ENCODE measurements at places on chromosomes 7 and 10. TPM values are rescaled to one million over a fixed set of nuclear protein-coding genes. Genes with fewer than 3 reads are reported as not detected.
A peak's percentile ranks its signal among the peaks of the same experiment; 100 is the strongest.

GRCh38 chr7:73822319-73823173, 8.2 kb upstream of the CLDN4 start:
- H3K4me1 ChIP-seq, result peaks cover 70% of the 10 kb centered on the region
- peak; percentile 97 for DNase-seq
- H3K27me3 ChIP-seq, result no peaks in the 10 kb centered on the region
- no peak overlapping the region for H3K4me3 ChIP-seq

DNA sequence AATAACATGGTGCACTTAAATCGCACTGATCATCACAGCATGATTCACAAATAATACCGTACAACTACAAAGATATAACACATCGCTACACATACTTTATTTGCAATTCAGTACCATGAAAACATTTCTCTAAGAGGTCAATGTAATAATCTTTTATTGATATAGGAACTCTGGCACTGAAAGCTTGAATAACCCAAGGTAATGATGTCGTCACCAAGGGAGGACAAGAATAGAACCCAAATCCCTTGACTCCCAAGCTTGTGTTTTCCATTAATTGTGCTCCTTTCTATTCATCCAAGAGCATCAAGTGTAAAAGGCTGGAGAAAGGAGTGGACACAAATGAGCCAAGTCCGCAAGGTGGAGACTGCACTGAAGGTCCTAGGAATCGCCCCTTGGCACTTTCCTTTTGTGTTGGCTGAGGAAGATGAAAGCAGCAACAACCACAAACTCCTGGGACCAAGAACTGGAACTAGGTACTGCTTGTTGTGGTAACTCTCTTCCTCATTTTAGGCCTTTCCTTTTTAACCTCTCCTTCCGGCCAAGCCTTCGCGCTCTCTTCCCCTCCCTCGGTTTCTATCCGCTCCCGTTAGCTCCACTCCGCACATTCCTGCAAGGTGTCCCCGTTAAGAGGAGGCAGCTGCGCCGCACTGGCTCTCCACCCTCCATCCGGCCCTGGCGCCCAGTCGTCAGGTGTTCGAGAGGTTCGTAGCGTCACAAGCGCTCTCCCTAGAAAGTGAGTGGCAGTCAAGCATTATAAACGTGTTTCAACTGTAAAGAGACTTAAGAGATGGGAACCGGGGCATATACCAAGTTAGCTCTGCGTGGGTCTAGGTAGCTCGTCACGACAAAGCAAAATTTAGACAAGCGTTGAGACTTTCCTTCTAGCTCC, 1.0 kb upstream of the CBLL1 start:
- H3K36me3 ChIP-seq, result no peaks in the 10 kb centered on the region
- peak; percentile 74 for DNase-seq
- H3K4me3 ChIP-seq, result peak overlapping the region; percentile 85

DNA sequence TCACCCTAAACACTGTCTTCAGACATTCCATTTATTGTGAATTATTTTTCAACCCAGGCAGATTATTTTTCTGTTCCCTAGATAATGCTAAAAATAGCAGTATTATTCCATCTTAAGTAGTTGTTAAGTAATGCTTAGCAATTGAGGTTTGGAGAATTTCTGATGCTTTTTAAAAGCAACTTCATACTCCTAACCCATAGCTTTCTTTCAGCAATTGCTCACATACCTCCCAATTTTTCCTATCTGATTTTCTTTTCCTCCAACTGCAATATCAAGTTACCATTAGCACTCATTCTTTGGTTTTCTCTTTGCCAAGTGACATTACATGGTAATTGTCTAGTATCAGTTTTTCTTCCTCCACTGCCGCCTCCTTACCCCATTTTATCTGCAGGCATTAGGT, 104.7 kb downstream of the GPR85 start:
- DNase-seq, result no peak
- H3K27ac ChIP-seq, result no peak overlapping the region
- no peak overlapping the region for H3K4me3 ChIP-seq
- H3K27me3 ChIP-seq, result no peaks in the 10 kb centered on the region

DNA sequence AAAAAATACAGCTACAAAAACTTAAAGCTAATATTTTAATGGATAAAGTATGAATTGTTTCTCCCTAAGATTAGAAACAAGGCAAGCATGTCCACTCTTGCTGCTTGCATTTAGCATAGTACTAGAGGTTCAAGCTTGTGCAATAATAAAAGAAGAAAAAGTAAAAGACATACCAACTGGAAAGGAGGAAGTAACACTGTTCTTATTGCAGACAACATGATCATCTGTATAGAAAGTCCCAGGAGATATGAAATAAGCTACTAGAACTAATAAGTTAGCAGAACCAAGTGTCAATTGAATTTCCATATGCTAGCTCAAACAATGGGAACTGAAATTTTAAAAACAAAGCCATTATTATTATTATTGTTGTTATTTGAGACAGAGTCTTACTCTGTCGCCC, 20.0 kb upstream of the RABGEF1 start:
- H3K4me3 ChIP-seq, result no peak overlapping the region
- no peak overlapping the region for H3K27ac ChIP-seq
- H3K27me3 ChIP-seq, result no peaks in the 10 kb centered on the region
- H3K4me1 ChIP-seq, result no peaks in the 10 kb centered on the region

- no peak overlapping the region for H3K27ac ChIP-seq
- no peaks in the 10 kb centered on the region for H3K4me1 ChIP-seq
- no peak overlapping the region for H3K4me3 ChIP-seq
- no peaks in the 10 kb centered on the region for H3K36me3 ChIP-seq
- H3K27me3 ChIP-seq, result no peaks in the 10 kb centered on the region
These were observed 74.7 kb downstream of the VSTM4 start for GRCh38 chr10:49040601-49041000.

DNA sequence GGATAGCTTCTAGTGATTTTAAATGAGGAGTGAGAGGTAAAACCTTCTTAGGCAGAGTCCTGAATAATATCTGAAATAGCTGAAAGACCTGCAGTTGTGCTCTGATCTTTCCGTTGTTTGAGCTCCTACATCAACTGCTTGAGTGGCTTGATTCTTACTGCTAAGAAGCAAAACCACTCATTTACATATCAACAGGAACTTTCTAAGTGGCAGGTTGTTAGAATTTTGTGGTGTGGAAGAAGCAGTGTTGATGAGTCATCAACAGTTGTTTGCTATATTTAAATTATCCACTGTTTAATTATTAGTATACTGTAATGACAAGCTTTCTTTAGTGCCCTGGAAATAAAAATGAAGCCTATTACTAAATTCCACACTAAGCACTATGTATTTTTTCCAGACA, 689.5 kb downstream of the DNAJB9 start:
- DNase-seq, result no peak
- H3K36me3 ChIP-seq, result no peaks in the 10 kb centered on the region
- no peak overlapping the region for H3K27ac ChIP-seq
- no peak overlapping the region for H3K4me3 ChIP-seq
- H3K4me1 ChIP-seq, result no peaks in the 10 kb centered on the region

DNA sequence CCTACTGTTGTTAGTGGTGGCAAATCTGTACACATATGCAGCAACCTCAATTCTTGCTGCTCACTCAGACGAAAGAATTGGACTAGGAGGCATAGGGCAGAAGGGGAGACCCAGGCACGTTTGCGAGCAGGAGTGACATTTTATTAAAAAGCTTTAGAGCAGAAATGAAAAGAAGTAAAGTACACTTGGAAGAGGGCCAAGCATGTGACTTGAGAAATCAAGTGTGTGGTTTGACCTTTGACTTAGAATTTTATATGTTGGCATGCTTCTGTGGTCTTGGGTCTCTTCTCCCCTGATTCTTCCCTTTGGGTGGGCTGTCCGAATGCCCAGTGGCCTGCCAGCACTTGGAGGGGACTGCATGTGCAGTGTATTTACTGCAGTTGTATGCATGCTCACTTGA, 205.5 kb upstream of the SEMA3D start:
- no peaks in the 10 kb centered on the region for H3K27me3 ChIP-seq
- no peak for DNase-seq
- no peak overlapping the region for H3K27ac ChIP-seq
- H3K36me3 ChIP-seq, result no peaks in the 10 kb centered on the region
- H3K4me1 ChIP-seq, result peaks cover 5% of the 10 kb centered on the region
- no peak overlapping the region for H3K4me3 ChIP-seq

Gene POLR3A
- total RNA-seq, result 17.6 TPM

GRCh38 chr7:87058744-87059524, 520 bp downstream of the ELAPOR2 start:
- H3K36me3 ChIP-seq, result no peaks in the 10 kb centered on the region
- peaks cover 3% of the 10 kb centered on the region for H3K4me1 ChIP-seq
- peak overlapping the region; percentile 17 for H3K27ac ChIP-seq
- H3K4me3 ChIP-seq, result peak overlapping the region; percentile 56

GRCh38 chr10:120575411-120575810, 118.4 kb downstream of the PLPP4 start:
- no peak for DNase-seq
- H3K27me3 ChIP-seq, result no peaks in the 10 kb centered on the region
- H3K27ac ChIP-seq, result no peak overlapping the region
- H3K4me3 ChIP-seq, result no peak overlapping the region
- H3K4me1 ChIP-seq, result no peaks in the 10 kb centered on the region

- H3K27ac ChIP-seq, result peak overlapping the region; percentile 67
- no peak overlapping the region for H3K4me3 ChIP-seq
- DNase-seq, result peak; percentile 54
- no peaks in the 10 kb centered on the region for H3K36me3 ChIP-seq
- H3K27me3 ChIP-seq, result no peaks in the 10 kb centered on the region
These were observed 153.4 kb downstream of the BICC1 start for GRCh38 chr10:58666024-58666423.

DNA sequence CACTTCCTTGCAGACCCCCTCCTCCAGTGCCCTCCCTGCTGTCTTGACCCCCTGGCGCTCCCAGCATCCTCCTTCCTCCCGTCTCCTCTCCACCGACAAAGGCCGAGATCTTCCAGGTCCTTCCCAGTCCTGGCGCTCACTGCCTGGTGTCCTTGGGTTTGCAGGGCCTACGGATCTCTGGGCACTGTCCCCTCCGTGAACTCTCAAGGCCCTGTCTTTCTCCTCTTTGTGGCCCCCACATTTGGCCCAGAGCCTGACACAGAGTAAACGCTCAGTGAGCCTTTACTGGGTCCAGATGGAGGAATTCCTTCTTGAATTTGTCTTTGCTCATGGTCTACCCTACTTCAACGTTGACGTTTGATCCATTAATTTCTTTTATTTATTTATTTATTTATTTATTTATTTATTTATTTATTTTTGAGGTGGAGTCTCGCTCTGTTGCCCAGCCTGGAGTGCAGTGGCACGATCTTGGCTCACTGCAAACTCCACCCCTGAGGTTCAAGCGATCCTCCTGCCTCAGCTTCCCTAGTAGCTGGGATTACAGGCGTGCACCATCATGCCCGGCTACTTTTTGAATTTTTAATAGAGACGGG, 29.7 kb downstream of the TMEM270 start:
- H3K27ac ChIP-seq, result no peak overlapping the region
- no peaks in the 10 kb centered on the region for H3K4me1 ChIP-seq
- no peak overlapping the region for H3K4me3 ChIP-seq
- no peaks in the 10 kb centered on the region for H3K27me3 ChIP-seq

Gene RNF32
- total RNA-seq, result 1.1 TPM

GRCh38 chr7:158758586-158759244, 54.1 kb upstream of the NCAPG2 start:
- peaks cover 7% of the 10 kb centered on the region for H3K36me3 ChIP-seq
- peaks cover 8% of the 10 kb centered on the region for H3K4me1 ChIP-seq

- H3K4me1 ChIP-seq, result no peaks in the 10 kb centered on the region
- no peak for DNase-seq
- H3K27me3 ChIP-seq, result no peaks in the 10 kb centered on the region
- H3K36me3 ChIP-seq, result no peaks in the 10 kb centered on the region
- H3K4me3 ChIP-seq, result no peak overlapping the region
These were observed 461.1 kb downstream of the ZNF33B start for GRCh38 chr10:42177077-42177792.

GRCh38 chr10:112711366-112711765, 238.7 kb upstream of the TCF7L2 start:
- no peaks in the 10 kb centered on the region for H3K36me3 ChIP-seq
- no peaks in the 10 kb centered on the region for H3K27me3 ChIP-seq
- H3K27ac ChIP-seq, result no peak overlapping the region
- H3K4me3 ChIP-seq, result no peak overlapping the region
- no peak for DNase-seq

Gene ANKRD1
- not detected for total RNA-seq

GRCh38 chr10:116237970-116238369, 35.0 kb downstream of the GFRA1 start:
- H3K27me3 ChIP-seq, result no peaks in the 10 kb centered on the region
- H3K27ac ChIP-seq, result no peak overlapping the region
- no peaks in the 10 kb centered on the region for H3K36me3 ChIP-seq
- DNase-seq, result no peak
- H3K4me1 ChIP-seq, result no peaks in the 10 kb centered on the region

- DNase-seq, result no peak
- H3K4me3 ChIP-seq, result no peak overlapping the region
- H3K27me3 ChIP-seq, result no peaks in the 10 kb centered on the region
- H3K4me1 ChIP-seq, result no peaks in the 10 kb centered on the region
- H3K27ac ChIP-seq, result no peak overlapping the region
- no peaks in the 10 kb centered on the region for H3K36me3 ChIP-seq
These were observed 47.8 kb downstream of the PHF14 start for GRCh38 chr7:11021468-11021867.

DNA sequence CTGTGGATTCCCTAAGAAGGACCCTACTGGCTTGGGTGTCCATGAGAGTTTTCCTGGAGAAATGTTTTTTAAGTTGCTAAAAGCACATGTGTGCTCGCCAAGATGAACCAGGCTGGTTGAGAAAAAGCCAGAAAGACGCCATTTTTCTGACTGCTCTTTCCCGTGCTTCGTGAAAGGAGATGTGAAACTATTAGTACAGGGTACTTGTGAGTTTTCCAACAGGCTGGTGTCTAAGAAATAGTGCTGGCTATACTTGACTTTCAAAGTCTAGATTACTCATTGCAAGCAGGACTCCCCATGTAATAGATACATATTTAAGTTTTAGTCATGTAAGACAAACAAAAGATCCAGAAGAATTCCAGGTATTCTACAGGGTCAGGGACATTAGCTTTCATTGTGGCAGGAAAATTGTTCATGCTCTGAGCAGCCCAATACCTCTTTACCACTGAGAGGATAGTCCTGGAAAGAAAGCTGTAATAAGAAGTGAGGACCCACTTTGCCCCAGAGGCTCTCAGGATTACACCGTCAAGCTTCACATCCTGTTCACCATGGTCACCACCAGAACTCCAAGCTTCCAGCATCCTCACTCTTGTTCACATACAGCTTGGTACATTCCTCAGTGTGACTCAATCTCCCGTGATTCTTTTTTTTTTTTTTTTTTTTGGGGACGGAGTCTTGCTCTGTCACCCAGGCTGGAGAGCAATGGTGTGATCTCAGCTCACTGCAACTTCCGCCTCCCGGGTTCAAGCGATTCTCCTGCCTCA, 43.8 kb upstream of the ICA1 start:
- no peak for DNase-seq
- no peak overlapping the region for H3K27ac ChIP-seq
- no peak overlapping the region for H3K4me3 ChIP-seq
- H3K36me3 ChIP-seq, result no peaks in the 10 kb centered on the region
- H3K4me1 ChIP-seq, result no peaks in the 10 kb centered on the region

DNA sequence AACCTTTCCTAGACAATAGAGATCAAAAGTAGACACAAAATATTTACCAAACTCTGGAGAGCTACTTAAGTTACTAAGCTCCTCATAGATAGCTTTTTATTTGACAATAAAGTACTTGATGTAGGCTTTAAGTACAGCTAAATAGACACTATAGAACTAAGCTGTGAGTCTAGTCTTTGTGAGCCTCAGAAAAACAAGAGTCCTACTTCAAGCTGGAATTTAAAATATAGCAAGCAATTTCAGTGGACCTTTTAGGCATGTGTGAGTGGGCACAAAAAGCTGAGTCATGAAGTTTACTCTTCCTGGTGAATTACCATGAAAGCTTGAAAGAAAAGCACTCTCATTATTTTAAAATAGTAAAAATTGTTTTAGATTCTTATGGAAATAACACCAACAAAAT, 76.1 kb downstream of the ADD3 start:
- no peak for DNase-seq
- peaks cover 61% of the 10 kb centered on the region for H3K4me1 ChIP-seq
- no peak overlapping the region for H3K4me3 ChIP-seq
- no peaks in the 10 kb centered on the region for H3K27me3 ChIP-seq
- H3K36me3 ChIP-seq, result no peaks in the 10 kb centered on the region

Data from thyroid gland (tissue), 4 donors.